ENCODE measurements at places on chromosomes 1 and 21.

DNA sequence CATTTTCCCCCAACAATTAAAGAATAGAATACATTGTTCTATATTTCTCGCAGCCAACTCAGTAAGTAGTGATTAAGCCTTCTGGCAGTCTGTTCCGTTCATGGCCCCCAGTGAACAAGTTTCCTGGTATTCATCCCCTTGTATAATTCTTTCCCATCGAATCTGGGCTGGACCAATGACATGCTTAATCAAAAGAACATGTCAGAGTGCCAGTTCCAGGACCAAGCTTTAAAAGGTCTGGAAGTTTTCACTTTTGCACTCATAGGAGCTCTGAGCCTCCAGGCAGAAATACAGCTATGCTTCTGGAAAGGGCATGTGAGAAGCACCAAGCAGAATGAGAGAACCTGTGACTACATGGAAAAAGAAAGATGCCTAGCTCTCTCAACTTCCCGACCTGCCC lies 22.5 kb upstream of the DPYD start:
- DNase-seq: peak; percentile 29

GRCh38 chr1:203177470-203178039 lies 1.9 kb upstream of the MYBPH start:
- DNase-seq: no peak

DNA sequence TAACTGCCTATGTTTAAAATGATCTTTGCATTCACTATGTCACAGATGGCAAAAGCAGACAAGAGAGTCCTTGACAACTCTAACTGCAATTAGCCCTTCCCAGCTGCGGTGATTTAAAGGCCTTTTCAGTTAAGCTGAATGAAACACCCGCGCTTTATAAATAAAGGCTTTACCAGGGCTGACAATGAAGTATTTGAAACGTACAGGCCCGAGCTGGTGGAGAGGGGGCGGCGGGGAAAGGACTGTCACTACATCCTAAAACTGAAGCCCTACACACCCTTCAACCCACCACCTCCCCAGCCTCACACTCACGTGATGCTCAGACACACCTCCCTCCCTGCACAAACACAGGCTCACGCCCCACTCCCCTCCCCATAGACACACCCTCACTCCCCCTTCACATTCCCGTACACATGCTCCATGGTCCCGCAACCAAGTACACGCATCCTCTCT lies 45.5 kb downstream of the GRIK3 start:
- peak; percentile 8 for DNase-seq

- no peak for DNase-seq
Observed at GRCh38 chr1:183276386-183277080, 90.5 kb downstream of the LAMC2 start.

GRCh38 chr1:37465593-37466517 lies 8.5 kb upstream of the ZC3H12A start:
- no peak for DNase-seq

Measured in COLO829 (cell line).